ENCODE measurements at places on chromosomes 4 and X. TPM values are rescaled to one million over a fixed set of nuclear protein-coding genes. Genes with fewer than 3 reads are reported as not detected.

GRCh38 chr4:168434993-168435392 is 45.3 kb downstream of the DDX60L start:
- DNase-seq: no peak

DNA sequence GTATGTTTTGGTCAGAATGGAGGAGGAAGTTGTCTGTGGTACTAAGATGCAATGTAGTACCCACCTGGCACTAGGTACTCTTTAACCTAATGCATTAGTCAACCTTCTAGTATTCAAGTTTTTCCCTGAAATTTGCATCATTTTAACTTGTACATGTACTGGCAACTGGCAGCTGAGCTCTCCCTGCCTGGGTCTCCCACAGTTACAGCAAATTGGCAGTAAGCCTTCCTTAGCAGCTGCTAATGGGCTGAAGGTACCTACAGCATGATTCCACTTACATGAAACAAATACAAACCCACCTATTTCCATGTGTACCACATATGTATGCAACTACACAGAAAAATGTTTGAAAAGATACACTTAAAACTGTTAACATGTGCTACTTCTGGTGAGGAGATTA is 8.1 kb upstream of the KLHL2 start:
- no peak for DNase-seq

DNA sequence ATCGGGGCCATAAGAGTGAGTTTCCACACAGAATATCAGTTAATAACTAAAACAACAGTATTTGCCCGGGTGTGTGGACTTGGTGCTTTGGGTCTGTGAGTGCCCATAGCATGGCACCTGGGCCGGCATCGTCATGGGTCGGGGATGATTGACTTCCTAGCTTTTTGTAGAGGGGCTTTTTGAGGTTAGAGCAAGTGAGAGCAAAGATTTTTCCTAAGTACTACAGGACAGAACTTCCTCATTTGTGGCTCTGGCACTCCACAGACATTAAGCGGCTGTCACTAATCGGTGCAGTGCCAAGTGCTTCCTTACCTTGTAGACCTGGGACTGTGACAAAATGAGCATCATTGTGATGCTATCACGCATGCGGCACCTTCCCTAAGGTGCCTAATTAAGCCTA is 81.0 kb downstream of the SHROOM2 start:
- no peak for DNase-seq

Gene STBD1
- polyA plus RNA-seq: 1.7 TPM
